ENCODE measurements at places on chromosomes 2 and 18.

DNA sequence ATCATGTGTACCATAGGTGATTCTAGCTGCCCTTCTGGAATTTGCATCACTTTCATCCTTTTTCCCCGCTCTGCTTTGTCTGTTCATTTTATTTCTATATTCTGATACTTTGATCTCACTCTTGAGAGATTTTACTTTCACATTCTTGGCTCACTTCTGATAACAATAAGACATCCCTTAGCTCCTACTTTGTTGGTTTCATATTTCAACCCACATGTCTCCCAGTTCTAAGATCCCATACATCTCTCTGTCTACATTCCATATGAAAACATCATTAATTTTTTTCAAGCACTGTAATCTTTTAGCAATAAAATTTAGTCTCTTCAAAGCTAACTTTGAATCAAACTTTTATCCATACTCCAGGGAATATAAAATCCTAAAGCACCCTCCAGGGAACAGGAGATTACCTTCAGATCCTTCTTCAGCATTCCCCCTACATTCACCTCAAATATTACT, 75.6 kb downstream of the COL3A1 start:
- peak; percentile 79 for DNase-seq

- peak; percentile 79 for DNase-seq
Measured at GRCh38 chr18:62715759-62716615, 646 bp downstream of the PHLPP1 start.

- no peak for DNase-seq
Measured at GRCh38 chr2:180905461-180905860, 74.9 kb upstream of the UBE2E3 start.

- DNase-seq = no peak
Measured at GRCh38 chr2:12270876-12271588, 445.7 kb upstream of the TRIB2 start.

DNA sequence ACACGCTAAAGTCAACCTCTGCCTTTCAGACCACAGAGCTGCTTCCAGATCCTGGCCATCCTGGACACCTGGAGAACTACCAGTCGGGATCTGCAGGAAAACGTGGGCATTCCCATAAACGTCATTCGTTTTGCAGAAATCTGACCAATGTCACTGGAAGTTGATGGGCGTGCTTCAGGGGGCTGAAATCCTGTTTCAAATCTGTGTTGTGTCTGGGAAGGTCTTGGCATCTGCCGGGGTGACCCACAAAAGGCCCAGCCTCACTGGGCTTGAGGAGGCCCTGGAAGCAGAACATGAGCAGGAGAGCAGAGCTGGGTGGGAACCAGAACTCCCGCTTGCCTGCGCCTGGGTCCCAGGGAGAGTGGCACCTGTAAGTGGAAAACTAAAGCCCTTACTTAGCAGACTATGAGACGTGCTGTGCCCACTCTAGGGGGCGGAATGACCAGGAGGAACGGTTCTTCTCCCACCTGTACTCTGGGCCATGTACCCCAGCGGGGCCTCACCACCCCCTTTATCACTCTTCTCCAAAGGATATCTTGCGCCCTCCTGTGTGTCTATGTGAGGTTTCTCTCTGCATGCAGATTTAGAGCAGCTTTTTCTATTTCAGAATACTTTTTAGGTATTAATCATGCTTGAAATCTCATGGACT, 200.9 kb downstream of the FAM210A start:
- no peak for DNase-seq

GRCh38 chr2:13884291-13884976, 748.1 kb upstream of the LRATD1 start:
- no peak for DNase-seq

- DNase-seq = no peak
Measured at GRCh38 chr2:188076149-188077056, 215.3 kb upstream of the GULP1 start.

GRCh38 chr2:11102956-11103860, 52.1 kb upstream of the SLC66A3 start:
- no peak for DNase-seq

- DNase-seq = no peak
Measured at GRCh38 chr2:127504552-127505430, 21.5 kb downstream of the IWS1 start.

DNA sequence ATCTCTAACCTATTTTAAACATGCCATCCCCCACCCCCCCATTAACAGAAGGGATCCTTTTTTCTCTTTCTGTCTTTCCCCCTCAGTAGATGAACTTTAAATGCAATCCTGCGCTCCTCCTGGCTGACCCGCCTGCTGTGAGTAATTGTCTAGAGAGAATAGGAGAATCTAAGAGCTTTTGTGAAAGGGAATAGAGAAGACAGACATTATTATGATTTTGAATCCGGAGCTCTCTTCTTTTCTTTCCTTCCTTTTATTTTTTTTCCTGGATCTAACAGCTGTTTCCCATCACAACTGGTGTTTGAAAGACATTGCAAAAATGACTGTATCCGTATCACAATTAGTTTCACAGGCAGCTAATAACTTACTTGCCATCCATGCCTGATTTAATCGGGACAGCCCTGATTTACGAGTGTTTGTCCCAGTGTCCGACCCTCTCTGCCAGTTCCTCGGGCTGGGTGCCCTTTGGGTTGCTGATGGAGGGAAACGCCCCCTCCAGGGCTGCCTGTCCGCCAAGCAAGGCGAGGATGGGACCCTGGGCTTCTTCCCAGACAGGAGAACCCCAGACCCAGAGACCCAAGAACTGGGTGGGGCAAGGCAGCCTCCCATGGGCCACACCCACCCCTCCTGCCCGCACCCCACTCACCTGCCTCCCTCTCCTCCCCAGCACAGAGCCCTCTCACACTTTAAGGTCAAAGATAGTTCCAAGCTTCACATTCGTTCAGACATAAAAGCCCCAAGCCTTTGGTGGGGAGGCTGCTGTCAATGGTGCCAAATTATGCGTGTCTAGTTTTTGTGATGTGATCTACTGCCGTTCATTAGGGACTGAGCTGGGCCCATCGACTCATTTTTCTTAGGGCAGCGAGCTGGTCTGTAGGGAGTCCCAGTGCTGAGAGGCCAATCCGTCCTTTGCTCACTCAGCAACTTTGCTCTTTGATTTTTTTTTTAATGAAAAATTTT, 231.7 kb downstream of the ZNF516 start:
- no peak for DNase-seq

- DNase-seq = no peak
Measured at GRCh38 chr2:109258376-109258775, 129.4 kb downstream of the SH3RF3 start.

- DNase-seq = no peak
Measured at GRCh38 chr2:112005406-112006075, 49.5 kb upstream of the TMEM87B start.

GRCh38 chr2:113268621-113269360, 9.9 kb downstream of the PAX8 start:
- DNase-seq = no peak

DNA sequence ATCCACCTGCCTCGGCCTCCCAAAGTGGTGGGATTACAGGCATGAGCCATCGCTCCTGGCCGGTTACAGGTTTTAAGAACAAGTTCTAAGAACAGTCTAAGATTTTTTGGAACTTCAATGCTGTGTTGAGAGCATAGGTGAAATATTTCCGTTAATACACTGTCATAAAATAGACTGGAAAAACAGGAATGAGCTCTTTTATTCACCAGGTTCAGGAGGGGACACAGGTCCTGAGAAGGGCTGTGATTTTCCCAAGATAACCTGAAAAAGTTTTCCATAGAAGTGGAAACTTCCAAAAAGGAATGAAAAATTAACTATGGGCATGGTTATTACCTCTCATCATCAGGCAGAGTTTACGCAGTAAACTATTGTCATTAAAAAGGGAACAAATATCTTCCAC, 97.6 kb upstream of the TMEM178A start:
- no peak for DNase-seq

DNA sequence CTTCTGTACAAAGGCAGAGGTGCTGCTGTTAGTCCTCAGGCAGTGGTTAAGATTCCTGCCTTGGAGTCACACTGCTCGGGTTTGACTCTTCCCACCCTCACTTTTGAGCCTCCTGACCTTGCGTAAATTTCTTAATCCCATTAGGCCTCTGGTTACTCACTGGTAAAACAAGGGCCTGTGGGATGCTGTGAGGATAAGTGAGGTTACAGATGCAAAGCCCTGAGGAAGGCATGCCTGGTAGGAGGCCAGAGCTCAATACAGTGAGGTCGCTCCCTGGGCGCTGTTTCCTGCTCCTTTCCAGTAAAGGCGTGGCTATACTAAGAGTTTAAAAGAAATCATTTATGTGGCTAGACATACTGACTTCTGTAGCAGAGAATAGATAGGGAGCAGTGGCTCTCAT, 127.5 kb upstream of the TMEM200C start:
- DNase-seq = peak; percentile 75

DNA sequence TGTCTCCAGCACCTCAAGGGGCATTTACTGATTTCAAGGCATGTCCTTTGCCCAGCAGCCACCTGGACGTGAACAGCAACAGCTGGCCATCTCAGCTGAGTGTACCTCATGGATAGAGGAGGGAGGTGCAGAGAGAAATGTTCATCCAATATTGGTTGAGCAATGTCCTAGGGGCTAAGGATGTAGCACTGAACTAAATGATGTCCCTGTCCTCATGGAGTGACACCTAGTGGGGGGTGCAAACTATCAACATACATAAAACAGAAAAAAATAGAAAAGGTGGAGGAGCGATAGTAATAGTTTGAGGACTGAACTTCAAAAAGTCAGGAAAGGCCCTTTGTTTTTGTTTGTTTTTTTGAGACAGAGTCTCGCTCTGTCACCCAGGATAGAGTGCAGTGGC, 4.8 kb upstream of the UGGT1 start:
- DNase-seq = no peak

- no peak for DNase-seq
Measured at GRCh38 chr2:163711258-163711657, 24.6 kb downstream of the FIGN start.

Data from iris pigment epithelial cell (primary cell).